ENCODE measurements at places on chromosomes 2 and 18. TPM values are rescaled to one million over a fixed set of nuclear protein-coding genes. Genes with fewer than 3 reads are reported as not detected.

- DNase-seq, result no peak
Measured at GRCh38 chr2:151063271-151063670, 198.4 kb downstream of the RBM43 start.

DNA sequence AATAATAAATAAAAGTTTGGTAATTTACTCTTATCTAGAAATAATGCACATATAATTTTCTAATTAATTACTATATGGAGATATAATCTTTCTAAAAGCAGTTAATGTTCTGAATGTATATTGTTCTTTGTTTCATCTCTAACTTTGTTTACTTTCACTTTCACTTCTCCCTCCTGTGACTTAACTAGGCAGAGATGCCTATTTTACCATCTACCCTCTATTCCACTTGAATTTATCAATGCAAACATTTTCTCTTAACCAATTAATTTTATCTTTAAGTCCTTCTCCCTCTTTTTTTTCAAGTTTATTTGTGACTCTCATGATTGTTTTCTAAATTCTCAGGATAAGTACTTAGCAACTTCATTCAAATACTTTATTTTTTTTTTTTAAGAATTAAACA lies 55.1 kb upstream of the IL1RL1 start:
- DNase-seq, result no peak

DNA sequence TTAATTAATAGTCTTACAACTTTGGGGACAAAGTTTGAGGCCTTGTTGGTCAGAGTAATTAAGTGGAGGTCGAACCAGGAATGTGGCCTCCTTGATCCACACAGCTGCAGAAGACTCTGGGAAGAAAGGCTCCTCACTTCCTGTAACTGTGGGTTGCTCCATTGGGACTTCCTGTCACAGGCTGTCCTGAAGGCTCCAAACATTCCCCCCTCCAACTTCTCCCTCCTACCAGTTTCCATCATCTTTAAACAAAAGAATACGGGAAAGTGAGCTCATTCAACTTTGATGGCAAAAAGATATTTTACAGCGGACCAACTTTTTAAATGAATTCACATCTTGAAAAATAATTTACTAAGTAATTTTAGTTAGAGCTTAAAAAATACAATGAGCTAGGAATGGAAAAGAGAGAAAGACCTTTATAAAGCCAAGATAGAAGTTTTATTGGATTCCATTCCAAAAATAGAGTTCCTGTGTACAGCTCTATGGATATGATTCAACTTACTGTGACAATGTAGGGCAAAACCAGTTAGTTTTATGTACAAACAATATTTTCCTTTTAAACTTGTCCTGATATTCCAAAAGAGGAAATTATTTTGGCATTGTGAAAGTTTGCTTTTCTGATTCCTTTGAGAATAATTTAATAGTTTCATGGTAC lies 212.0 kb upstream of the NABP1 start:
- no peak for DNase-seq

DNA sequence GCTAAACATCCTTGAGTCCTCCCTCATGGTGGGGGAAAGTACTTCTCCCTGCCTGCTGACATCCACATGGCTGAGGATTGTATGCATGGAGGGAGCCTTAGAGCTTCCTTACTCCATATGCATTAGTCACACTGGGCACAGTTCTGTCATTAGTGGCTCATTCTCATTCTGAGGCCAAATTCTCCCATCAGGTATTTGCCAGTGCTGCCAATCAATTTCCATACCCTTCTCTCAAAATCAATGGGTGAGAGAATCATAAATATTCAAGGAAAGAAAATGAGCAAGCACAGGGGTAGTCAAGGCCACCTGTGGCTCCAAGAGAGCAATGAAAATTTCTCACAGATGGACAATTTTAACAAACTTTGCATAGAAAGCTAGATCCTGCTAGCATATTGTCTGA lies 422.6 kb upstream of the SETBP1 start:
- DNase-seq, result no peak

The RASGRP3 gene
- total RNA-seq, result 6.3 TPM

DNA sequence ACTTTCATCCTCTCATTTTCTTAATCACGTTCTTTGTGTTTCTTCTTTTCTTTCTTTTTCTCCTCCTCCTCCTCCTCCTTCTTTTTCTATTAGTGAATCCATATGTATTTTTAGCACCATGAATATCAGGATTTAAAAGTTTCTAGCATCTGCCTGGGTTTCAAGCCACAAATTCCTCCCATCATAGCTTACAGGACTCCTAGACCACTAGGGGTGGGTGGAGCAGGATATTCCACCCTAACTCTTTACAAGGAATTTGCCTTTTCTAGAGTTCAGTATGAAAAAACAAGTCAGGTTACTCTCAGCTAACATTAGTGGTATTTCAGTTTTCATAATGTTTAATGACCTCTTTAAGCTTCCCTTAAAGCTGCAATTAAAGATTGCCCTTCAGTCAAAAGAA lies 19.1 kb upstream of the LRRTM1 start:
- no peak for DNase-seq

DNA sequence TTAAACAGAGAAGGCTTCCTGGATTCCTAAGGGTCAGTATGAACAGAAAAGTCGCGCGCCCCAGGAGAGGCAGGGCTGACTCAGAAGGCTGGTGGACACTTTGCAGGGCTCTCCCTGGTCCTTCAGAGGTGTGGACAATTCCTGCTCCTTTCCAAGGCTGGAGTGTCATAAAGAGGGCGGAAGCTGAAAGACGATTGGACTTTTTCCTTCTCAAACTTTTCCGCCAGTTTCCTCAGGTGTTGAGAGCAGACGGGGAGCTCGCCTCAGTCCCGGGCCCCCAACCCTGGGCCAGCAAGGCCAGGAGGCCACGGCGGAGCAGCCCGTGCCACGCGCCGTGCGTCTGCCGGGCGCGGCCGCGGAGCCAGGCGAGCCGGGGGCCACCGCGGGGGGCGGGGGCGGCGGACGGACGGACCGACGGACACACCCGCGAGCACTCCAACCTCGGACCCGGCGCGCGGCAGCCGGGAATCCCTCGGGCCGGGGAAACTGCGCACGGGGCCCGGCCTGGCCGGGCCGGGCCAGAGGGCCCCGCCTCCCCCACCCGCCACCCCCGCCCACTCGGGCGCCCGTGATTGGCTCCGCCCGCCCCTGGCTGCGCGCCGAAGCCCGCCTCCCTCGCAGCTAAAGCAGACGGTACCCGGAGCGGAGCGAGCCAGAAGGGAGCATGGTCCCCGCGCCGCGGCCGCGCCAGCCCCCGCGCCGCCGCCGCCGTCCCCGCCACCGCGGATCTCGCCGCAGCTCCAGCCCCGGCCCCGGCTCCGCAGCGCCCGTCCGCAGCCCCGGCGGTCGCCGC lies at the start of gene KLHL29:
Gene KLHL29, plus strand, starts transcription at position 629 of the 793 bp plus-strand sequence. CDS start 177,018 bp downstream, outside the sequence.
- DNase-seq, result peak; percentile 54

- no peak for DNase-seq
Measured at GRCh38 chr2:71327916-71328315, 3.7 kb upstream of the ZNF638 start.

GRCh38 chr2:29676886-29677453 lies 244.4 kb downstream of the ALK start:
- no peak for DNase-seq

DNA sequence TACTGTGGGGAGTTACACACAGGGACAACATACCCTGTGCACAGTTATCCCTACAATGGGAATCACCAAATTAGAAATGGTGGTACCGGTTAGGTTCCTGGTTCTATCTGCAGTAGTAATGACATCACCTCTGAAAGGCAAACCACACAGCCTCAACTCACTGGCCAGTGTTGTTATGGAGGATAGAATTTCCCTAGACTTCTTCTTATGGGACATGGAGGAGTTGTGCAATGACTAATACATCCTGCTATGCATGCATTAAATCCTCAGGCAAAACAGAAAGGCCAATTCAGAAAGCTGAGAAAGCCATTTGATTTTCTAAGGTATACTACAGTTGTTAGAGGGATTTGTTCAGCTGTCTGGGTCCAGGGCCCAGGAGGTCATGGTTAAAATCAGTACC lies 439.3 kb downstream of the TMX3 start:
- no peak for DNase-seq

Measured in activated CD4-positive, alpha-beta memory T cell treated with anti-CD3 and anti-CD28 coated beads, Interleukin-2, amount 10 ng/mL, durations not matched to agents 7 days and 5 days (primary cell).